SJCRH30 (cell line): ENCODE measurements at places on chromosomes 2 and 18.
A peak's percentile ranks its signal among the peaks of the same experiment; 100 is the strongest.

DNA sequence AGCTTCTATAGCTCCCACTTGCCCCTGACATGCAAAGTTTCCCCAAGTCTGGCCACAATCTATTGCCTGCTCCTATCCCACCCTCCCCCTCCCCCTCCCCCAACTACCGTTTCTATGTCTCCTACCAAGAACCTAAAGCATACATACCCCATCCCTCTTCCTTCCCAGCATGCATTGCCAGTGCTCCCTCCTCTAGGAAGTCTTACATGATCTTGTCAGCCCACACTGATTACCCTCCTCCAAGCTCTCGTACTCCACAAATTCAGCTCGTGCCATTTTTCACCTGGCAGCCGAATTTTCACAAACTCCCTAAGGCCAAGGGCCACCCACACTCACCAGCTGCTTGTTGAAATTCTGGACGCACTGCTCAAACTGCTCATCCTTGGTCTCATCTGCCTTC, 30.7 kb downstream of the BIN1 start:
- DNase-seq = no peak

DNA sequence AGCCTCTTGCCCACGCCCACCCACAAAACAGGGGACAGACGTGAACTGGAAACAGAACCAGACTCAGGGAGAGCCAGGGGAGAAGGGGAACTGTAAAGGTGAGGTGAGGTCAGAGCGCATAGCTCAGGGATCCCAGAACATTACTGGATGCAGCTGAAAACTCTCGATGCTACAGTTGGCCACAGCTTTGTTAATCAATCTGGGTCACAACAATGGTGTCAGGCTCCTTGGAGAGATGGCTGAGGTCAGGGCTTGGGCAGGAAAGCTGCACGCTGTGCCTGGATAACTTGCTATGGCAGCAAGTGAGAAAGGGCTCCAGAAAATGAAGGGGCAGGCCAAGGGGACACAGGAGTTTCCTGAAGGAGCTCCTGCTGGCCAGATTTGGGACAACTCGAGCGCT, 263.3 kb downstream of the TFCP2L1 start:
- DNase-seq = no peak

- DNase-seq = no peak
These were observed 469.0 kb upstream of the SALL3 start for GRCh38 chr18:78510636-78511035.

DNA sequence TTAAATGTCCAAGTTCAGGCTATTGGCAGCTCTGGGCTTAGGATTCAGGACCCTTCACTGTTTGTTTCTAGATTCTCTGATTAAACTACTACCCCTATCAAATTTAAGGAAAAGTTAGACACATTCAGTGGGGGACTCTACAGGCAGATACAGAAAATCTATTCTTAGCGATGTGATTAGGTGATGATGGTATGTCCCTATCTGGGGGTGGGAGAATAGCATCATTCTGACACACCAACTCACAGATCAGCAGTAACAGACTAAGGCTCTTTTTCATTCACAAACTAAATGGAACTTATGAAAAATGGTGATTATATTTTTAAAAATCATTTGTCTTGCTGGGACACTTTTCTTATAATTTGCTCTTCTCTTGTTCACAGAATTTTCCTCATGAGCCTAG, 232.9 kb upstream of the CDH2 start:
- DNase-seq = no peak

DNA sequence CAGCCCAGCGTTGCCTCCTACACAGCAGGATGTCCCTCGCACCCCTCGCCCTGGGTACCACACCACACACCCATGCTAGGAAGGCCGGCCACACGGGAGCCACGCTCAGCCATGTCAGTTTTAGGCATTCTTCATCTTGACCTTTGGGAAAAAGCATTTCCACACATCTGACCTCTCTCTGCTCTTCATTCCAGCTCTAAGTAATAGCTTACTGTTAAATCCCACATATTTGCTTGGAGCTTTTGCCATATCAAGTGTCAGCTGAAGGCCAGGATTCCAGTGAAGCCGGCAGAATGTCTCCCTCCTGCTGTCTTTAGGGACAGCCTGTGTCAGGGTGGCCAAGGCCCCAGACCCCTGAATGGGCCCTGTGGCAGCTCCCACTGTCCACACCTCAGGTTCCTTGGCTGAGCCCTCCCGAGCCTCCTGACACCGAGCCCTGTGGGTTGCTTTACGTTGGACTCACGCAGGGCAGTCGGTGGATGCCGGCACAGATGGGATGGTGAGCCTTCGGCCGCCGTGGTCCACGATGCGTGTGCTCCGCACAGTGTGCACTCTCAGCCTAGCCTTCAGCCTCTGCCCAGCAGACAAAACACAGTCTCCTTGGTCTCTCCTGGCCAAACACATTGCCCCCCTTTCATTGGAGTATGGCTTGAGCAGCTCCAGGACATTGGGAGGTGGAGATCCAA, 202.0 kb downstream of the SEPTIN10 start:
- no peak for DNase-seq

DNA sequence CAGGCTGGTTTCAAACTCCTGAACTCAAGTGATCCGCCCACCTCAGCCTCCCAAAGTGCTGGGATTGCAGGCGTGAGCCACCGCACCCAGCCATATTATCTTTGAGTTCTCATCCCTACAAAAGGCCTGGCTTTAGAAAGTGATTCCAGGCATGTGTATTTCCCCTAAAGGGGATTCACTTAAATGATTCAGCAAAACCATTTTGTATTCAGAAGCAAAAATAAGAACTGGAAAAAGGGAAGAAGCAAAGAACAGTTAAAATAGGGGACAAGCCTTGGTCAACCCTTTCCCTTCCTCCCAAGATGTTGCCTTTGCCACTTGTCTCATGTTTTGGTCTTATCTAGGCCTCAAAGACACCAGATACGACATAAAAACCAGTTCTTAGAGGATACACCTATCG, 10.5 kb downstream of the TM4SF20 start:
- no peak for DNase-seq

- no peak for DNase-seq
These were observed 145.3 kb downstream of the C1D start for GRCh38 chr2:67917332-67918054.

- no peak for DNase-seq
These were observed 97.7 kb downstream of the CDC42EP3 start for GRCh38 chr2:37573451-37574388.

GRCh38 chr2:46461709-46462171, 17.6 kb upstream of the TMEM247 start:
- DNase-seq = no peak

- DNase-seq = no peak
These were observed 94.7 kb downstream of the COL6A3 start for GRCh38 chr2:237319086-237319820.

- no peak for DNase-seq
These were observed 52.1 kb downstream of the SMCHD1 start for GRCh38 chr18:2707551-2708168.

- DNase-seq = peak; percentile 9
These were observed 102.0 kb downstream of the DCDC2C start for GRCh38 chr2:3805201-3805939.

DNA sequence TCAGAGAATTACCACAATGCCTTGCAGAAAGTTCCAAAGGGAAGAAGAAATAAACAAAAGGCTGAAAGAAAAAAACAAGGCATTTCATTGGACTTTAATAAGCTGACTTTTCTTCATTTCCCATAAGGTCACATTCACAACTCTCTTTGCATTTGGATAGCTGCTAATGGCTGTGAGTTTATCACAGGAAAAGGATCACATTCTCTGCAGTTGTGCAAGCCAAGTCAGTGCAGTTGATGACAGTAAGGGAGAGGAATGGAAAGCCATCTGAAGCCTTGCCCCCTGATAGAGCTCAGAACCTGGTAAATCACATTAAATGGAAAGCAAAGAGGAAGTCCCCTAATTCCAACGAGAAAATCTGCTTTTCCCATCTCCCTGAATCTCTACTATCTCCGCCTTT, 950.6 kb downstream of the CNTNAP5 start:
- no peak for DNase-seq

DNA sequence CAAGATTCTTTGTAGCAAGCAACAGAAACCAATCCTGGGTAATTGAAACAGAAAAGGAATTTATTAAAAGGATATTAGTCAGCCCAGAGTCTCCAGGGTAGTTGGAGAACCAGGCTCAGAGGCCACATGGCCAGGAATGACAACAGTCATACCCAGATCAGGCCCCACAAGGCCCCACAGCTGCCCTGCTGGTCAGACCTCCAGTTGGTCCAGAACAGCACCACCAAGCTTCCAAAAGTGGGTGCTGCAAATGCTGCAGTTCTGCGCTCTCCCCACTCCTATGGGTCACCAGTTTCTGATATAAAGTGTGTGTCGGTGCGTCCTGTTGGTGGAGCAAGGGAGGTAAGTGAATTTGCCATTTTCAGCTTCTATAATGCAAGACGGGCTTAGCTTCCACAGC, 29.9 kb downstream of the KLHL29 start:
- DNase-seq = peak; percentile 50

GRCh38 chr18:41370740-41371139, 584.3 kb upstream of the PIK3C3 start:
- DNase-seq = no peak

GRCh38 chr2:221420245-221420644, 151.9 kb downstream of the EPHA4 start:
- DNase-seq = no peak

DNA sequence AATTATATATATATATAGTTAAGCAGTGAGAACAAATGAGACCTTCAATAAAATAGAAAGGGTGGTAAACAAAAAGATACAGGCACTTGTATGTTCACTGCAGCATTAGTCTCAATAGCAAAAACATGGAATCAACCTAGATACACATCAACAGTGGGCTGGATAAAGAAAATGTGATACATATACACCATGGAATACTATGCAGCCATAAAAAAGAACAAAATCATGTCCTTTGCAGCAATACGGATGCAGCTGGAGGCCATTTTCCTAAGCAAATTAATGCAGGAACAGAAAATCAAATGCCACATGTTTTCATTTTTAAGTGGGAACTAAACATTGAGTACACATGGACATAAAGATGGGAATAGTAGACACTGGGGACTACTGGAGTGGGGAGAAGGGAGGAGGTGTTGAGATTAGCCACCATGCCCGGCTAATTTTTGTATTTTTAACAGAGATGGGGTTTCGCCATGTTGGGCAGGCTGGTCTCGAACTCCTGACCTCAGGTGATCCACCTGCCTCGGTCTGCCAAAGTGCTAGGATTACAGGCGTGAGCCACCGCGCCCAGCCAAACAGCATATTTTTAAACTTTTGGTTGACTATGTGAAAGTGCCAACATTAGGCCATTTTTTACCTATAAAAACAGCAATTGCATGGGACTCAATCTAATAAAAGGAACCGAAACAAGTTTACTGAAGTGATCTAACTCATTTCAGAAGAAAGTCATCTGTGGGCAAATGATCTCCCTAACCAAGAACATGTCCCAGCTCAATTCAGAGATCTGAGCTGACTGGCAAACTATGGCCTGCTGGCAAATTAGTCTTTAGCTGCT, 23.7 kb downstream of the ICA1L start:
- no peak for DNase-seq

DNA sequence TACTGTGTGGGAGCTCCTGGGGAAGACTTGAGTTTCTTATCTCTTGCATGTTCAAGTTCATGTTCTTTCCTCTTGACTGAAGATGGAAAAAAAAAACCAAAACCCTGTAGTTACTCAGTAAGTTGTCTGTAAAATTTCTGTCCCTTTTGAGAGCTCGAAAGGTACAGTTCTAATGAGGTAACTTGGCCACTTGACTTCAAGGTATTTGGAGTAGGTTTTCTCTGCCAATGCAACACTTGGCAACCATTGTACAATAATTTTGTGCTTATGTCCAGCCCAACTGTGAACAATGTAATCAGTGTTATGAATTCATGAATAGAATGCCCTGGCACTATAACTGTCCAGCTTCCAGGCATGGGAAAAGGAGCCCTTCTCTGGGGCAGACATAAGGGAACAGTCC, 111.0 kb downstream of the LIPG start:
- DNase-seq = no peak

- no peak for DNase-seq
These were observed 69.4 kb downstream of the TXNL1 start for GRCh38 chr18:56568986-56569385.

DNA sequence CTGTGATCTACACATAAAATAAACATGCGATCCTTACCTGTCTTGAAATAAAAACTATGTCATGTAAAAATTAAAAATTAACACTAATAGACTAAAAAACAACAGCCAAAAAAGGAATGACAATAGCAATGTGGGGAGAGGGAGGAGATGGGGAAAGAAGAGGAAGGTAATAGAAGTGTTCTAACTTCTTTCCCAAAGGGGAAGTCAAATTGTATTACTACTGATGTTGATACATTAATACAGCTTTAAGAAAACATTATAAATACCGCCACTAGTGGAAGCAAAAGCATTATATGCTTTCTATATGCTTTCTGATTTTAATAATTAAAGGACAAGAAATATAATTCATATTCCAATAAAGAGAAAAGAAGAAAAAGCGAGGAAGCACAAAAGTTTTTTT, 22.2 kb downstream of the ZNF516 start:
- no peak for DNase-seq

DNA sequence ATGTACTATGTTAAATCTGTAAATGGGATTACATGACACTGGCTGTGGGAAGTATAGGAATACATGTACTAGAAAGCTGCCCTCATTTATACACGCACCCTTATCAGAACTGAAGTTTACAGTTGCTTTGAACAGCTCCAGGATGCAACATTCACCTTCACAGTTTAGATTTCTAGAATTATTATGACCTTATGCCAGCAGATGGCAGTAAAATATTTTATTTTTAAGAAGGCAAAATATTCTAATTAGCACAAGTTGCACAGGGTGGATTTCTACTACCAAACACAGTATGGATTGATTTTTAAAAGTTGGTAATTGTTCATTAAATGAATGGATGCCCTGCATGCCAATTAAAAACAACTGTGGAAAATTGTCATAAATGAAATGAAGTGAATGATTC, 670.4 kb downstream of the KCNJ3 start:
- peak; percentile 34 for DNase-seq

DNA sequence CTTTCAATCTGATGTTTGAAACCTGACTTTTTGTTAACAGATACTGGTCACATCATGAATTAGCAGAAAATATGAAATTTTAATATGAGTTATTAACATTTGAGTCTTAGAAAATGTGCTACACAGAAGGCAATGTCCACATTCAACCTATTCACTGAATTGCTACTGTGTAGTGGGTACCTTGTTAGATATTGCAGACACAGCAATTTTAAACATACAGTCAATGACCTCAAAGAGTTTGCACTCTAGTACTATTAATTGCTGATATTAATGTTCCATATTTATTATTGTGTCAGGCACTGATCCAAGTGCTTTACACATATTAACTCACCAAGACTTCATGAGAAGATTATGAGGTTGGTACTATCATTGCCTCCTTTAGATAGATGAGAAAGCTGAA, 385.4 kb upstream of the PKDCC start:
- no peak for DNase-seq

- peak; percentile 56 for DNase-seq
These were observed 38.3 kb downstream of the TTC32 start for GRCh38 chr2:19863303-19864041.

DNA sequence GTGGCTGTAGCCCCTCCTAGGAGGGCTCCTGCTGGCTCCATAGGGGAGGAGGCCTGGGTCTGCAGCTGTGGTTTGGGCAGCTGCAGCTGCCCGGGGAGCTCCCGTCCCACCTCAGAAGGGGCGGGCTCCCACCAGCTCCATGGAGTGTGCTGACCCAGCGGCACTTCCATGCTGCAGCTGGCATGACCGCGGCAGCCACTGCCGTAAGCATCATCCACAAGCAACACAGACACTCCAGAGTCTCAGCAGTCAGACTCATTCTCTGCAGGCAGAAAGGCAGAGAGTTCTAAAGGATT, 660.1 kb upstream of the RAB6C start:
- peak; percentile 75 for DNase-seq

- DNase-seq = no peak
These were observed 75.3 kb downstream of the PTPRM start for GRCh38 chr18:7642331-7642890.
